GM12878 (cell line): ENCODE measurements at places on chromosomes 4 and X. TPM values are rescaled to one million over a fixed set of nuclear protein-coding genes. Genes with fewer than 3 reads are reported as not detected.

Gene PHKA2
- 22.7 and 25.6 TPM in 2 replicates for total RNA-seq

Gene MUC7
- not detected in 2 replicates for total RNA-seq

Gene TIGD4
- total RNA-seq, result 0.45 and 0.46 TPM in 2 replicates

Gene S100P
- total RNA-seq, result 0.37 and 0.90 TPM in 2 replicates

GRCh38 chr4:32841217-32841616, 2121.0 kb downstream of the PCDH7 start:
- no peak for DNase-seq

DNA sequence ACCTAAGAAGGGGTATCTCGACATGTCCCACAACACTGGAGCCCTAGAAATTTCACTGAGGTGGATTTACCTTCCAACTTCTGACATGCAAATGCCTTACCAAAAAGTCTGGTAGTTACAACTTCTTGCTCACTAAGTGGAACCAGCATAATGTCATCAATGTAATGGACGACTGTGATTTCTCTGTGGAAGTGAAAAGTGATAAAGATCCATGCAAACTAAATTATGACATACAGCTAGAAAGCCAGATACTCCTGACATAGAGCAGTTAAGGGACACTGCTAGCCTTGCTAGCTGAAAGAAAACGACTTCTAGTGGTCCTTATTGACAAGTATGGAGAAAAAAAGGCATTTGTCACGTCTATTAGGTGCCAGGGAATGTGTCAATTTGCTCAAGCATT, 191.1 kb downstream of the MAB21L2 start:
- DNase-seq, result no peak

DNA sequence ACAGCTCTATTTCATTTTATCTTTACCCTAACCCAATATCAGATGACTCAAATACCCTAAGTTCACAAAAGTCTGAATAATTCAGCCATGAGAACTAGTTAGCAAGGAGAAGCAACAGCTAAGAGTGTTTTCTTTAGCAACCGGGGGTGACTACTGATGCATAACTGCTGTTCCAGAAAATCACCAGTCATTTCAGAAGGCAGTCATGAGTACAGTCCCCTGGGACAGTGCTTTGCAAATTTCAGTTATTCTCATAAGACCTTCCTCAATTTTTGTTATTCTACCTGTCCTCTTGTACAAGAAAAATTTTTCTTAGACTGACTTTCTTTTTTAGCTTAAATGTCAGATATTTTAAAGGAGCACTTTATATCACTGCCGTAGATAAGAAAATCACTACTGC, 16.4 kb downstream of the BANK1 start:
- DNase-seq, result peak; percentile 77

- no peak for DNase-seq
Observed at GRCh38 chrX:41085512-41085877, 250 bp downstream of the USP9X start.

GRCh38 chr4:5930876-5931275, 38.0 kb upstream of the CRMP1 start:
- DNase-seq, result no peak

GRCh38 chr4:7648544-7649395, 214.0 kb upstream of the PSAPL1 start:
- DNase-seq, result no peak

GRCh38 chrX:44061968-44062614, 88.9 kb upstream of the NDP start:
- no peak for DNase-seq

DNA sequence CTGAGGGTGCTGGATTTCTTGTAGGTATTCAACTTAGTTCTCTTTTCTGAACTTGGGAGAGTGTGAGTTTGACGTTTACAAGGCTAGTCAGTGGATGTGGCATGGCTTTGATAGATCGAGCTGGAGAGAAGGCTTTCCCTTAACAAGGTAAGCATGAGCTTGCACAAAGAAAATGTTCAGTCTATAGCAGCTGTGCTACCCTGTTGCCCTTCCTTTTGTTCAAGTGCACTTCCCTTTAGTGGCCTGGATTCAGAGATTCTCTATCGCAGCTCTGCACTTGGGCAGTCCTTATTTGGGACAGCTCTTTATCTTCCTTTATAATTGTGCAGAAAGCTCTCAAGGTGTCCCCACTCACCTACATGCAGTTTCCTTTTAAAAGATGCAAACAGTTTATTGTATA, 198.0 kb downstream of the ARHGAP24 start:
- no peak for DNase-seq
